GF-D8 (cell line): ENCODE measurements at places on chromosomes 11 and 22.

GRCh38 chr22:24707470-24707801, 67.1 kb downstream of the PIWIL3 start:
- DNase-seq = peak; percentile 77

DNA sequence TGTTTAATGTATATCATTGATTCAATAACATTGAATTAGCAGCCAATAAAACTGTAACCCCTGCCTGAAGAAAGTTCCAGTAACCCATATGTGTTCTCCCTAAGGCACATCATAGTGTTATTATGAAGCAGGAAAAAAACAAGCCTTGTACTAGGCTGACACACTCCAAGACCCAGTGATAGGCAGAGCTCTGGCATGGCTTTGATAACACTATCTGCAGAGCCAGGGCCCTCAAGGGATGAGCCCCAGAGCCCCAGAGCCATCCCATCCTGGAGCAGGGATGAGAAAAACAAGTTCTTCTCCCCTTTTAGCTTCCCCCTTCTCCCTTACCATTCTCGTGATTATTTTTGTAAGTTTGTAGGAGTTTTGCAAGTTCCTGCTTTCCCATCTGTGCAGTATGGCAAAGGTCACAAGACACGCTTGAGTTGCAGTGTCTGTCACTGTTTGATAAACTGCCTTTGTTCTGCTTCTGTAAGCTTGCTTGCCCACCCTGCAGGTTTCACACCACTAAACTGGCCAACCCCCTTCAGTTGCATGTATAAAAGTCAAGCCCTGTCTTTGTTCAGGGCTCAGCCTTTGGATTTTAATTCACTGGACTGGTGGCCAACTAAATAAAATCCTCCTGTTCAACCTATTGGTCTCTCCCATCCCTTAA, 22.3 kb upstream of the GUCY1A2 start:
- DNase-seq = peak; percentile 99

GRCh38 chr22:46119093-46119728, 31.1 kb upstream of the PPARA start:
- DNase-seq = no peak

- no peak for DNase-seq
Observed at GRCh38 chr11:36817336-36817965, 219.4 kb upstream of the RAG2 start.

DNA sequence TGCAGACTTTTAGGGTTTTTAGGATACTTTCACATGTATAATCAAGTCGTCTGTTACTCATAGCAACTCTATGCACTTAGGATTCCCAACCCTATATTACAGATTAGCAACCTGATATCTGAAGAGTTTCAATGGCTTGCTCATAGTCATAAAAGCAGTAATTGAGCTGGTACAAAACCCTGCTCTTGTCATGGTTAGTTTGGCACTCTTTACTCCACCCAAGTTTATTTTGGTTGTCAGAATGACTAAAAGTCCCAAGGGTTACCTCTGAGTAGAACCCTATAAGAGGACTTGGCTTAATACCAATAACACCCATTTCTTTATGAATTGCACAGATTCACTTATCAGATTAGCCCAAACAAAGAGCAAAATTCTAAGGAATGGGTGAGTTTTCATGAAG, 550.6 kb downstream of the SOX6 start:
- DNase-seq = no peak

- no peak for DNase-seq
Observed at GRCh38 chr11:1139441-1140083, 18.2 kb upstream of the MUC5AC start.

GRCh38 chr11:21475276-21475675, 717.6 kb upstream of the ANO5 start:
- no peak for DNase-seq

- DNase-seq = no peak
Observed at GRCh38 chr22:38068641-38069371, 11.6 kb downstream of the PICK1 start.

GRCh38 chr11:41289408-41289807, 170.0 kb downstream of the LRRC4C start:
- DNase-seq = no peak

DNA sequence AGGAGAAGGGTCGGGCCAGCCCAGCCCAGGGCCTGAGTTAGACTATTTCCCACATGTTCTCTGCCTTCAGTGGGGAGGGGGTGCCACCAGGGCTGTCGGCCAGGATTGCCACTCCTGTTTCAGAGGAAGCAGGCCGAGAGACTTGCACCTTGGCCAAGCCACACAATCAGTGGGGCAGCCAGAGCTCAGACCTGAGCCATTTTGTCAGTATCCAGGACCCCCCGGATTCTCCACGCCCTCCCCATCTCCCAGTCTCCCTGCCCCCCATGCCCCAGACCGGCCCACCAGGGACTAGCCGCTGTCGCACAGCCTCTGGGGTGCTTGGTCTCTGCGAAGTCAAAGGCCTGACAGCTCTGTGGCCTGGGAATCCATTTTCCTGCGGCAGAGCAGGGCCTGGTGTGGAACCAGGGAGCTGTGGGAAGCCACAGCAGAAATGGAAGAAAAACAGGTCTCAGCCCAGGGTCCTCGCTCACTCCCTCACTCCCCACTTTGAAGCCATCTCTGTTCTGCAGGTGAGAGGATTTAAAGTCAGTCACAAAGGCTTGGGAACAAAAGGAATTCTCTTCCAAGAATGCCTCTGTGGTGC, 25.5 kb upstream of the MGAT3 start:
- no peak for DNase-seq

- no peak for DNase-seq
Observed at GRCh38 chr11:17637901-17638300, 81.5 kb upstream of the MYOD1 start.

- no peak for DNase-seq
Observed at GRCh38 chr11:65417702-65418430, 4.7 kb upstream of the NEAT1 start.

DNA sequence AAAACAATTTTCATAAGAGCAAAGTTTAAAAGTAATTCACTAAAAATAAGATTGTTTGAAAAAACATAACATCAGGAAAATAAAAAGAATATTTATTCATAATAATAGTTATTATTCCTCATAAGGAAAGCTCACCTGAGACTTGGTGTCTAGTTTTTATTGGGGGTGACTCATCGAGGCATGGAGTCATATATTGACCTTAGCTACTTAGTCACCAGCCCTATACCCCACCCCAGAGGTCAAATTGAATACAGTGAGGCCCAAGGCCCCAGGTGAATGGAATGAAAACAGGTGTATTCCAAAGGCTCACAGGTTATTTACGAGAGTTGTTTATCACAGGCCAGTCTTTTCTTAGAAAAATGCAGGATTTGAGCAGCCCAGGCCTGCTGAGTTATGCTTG, 36.9 kb downstream of the CNTF start:
- no peak for DNase-seq

DNA sequence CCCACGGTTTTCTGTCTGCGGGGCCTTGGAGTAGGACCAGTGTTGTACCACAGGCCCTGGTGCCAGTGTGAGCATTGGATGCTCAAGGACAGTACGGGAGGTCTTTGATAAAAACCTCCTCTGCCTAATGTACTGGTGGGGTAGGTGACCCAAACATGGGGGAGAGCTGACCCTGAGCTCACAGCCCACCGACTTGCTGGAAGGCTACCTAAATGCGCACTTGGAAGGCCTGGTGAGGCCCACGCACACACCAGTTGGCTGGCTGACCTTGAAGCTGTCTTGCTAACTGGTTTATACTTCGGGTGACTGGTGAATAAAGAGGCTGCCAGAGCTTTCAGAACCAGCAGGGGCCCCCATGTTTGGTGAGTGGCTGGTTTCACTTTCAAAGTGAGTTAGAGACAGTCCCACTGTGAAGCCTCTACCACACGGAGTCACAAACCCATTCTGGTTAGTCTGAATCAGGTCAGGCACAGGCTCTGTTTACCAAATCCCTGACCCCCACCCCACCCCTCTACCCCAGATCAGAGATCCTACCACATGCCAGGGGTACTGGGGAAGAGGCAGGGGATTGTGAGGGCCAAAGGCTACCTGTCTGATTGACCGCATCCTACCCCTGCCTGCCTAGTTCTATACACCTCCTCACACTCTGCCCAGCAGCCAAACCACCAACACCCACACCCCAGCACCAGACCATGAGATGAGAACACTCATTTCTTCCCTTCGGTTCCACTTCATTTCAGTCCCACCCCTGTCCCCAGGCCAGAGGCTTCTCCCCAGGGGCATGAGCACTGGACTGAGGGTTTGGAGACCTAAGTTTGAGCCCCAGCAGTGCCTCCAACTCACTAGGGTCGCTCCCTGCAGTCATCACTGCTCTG, 12.7 kb upstream of the IL2RB start:
- no peak for DNase-seq

DNA sequence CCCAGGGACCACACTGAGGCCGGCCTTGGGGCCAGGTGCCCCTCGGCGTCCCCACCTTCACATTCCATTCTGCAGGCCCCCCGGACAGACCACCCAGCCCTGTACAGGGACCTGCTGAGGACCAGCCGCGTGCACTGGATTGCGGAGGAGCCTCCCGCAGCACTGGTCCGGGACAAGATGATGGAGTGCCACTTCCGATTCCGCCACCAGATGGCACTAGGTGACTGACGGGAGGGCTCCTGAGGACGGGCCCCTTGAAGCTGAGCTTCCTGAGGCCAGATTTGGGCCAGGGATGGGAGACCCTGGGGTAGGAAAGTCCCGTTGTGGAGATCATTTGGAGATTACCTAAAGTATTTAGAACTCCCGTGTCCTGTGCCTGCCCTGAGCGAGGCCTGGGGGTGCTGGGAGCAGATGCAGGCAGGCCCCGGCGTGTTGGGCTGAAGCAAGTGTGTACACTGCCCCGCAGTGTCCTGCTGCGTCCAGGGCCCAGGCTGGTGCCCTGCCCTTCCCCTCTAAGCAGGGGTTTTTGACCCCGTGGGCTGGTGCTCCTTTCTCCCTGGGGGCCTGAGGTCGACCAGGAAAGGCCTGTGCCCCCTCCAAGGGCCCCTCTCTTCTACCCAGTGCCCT, 20.0 kb downstream of the TRMU start:
- no peak for DNase-seq

GRCh38 chr11:110972640-110973039, 260.4 kb upstream of the ARHGAP20 start:
- DNase-seq = no peak

DNA sequence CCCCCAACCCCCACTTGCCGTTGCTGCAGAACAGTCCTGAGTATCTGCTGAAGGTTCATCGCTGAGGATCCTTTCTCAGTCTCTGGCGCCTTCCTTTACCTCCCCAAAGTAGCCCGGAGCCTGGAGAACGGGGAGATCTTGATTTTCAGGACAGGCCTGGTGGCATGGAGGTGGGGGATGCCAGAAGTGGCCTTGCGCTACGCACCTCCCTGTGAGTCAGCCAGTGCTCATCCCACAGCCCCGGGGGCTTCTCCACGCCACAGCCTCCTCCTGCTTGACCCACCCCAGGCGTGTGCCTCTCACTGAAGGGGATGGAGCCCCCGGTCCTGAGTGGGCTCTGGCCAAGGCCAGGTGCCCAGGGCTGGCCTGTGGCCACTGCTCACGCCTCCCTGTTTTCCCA, 339.6 kb downstream of the TBC1D22A start:
- no peak for DNase-seq

DNA sequence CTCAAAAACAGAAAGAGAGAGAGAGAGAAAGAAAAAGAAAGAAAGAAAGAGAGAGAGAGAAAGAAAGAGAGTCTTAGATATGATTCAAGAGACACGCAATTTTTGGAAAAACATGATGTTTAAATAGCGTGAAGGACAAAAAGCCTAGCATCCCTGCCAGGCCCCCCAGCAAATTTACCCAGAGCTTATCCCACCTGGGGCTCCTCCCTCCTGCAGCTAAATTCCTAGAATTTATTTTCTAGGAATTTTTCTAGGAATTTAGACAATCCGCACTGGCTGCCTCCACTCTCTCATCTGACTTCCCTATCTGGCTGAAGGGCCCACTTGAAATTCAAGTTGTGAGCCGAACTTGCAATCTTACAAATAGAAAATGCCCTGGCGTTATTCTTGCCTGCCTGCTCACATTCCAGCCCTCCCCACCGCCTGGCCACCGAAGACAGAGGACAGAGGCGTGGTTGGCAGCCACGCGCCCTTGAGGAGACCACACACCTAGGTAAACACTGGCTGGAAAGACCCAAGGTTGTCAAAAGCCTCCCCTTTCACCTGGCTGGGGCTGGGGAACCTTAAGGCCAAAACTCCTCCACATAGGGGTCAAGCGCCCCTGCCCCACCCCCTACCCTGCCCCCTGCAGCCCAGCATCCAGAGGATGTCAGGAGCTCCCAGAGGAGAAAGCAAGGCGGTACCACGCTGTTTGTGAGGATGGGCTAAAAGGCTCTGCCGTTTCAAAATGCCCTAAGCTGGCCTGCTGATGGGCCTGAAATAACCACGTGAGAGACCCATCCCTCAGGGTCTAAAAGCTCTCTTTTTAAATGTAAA, 42.2 kb downstream of the AHNAK start:
- DNase-seq = no peak

DNA sequence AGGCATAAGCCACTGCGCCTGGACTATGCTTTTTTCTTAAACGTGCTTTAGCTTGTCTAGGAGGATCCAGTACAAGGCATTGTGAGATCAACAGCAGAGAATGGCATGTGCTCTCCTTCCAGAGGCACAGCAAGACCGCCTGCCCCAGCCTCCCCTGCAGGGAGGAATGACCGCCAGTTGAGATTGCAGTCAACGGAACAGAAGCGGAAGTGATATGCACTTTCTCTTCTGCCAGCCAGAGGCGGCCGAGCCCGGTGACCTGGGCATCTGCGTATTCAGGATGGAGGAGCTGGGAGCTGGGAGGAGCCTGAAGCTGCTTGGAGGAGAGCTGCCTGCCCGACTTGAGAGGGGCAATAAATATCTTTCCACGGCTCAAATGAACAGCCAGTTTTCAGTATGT, 243.0 kb downstream of the CTTN start:
- no peak for DNase-seq

DNA sequence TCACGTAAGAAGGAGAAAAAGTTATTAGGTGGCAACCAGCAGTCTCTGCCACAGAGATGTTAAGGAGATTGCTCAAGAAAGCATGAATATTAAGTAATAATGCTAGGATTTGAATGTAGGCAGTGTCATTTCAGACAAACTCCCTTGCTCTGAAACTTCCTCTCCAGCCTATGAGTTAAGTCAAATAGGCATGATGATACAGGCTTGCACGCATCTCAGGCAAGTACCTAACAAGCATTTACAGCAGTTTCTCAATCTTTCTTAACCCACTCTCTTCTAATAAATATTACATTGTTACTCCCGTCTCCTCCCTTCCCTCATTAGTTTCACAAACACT, 72.7 kb downstream of the RAB38 start:
- no peak for DNase-seq

- DNase-seq = no peak
Observed at GRCh38 chr22:24086310-24086709, 75.2 kb downstream of the CABIN1 start.

- no peak for DNase-seq
Observed at GRCh38 chr22:50673231-50674129, 857 bp downstream of the SHANK3 start.

- DNase-seq = no peak
Observed at GRCh38 chr22:37351232-37351631, 68.9 kb downstream of the CYTH4 start.
